Kidney epithelial cell (primary cell): ENCODE measurements at places on chromosomes 5 and 9.

DNA sequence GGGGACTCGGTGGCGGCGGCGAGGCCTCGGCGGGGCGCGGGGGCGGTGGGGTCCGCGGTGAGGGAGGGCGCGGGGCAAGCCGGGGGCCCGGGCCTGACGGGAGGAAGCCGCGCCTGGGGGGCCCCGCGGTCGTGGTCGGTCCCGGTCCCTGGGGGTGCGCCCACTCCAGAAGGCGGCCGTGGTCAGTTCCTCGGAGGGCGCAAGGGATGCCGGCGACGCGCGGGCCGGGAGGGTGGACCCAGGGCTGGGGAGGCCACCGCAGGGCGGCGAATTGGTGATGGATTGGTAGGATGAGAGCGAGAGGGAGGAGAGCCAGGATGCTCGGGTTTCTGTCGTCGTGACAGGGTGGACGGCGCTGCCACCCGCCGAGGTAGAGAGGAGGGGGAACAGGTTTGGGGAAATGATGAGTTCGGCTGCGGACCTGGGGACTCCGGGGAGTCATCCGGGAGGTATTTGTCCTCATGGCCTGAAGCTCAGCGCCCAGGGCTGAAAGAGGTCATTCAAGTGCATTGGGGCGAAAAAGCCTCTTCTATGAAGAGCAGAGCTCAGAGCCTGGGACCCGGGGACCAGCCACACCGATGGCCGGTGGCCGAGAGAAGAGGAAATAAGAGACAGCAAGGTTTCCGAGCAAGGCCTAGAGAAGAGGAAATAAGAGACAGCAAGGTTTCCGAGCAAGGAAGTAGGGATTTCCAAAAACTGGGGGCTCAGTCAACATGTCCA is 557 bp downstream of the GNG10 start:
- no peak for DNase-seq

- DNase-seq: no peak
These were observed 38.2 kb upstream of the TEX48 start for GRCh38 chr9:114720086-114720676.

DNA sequence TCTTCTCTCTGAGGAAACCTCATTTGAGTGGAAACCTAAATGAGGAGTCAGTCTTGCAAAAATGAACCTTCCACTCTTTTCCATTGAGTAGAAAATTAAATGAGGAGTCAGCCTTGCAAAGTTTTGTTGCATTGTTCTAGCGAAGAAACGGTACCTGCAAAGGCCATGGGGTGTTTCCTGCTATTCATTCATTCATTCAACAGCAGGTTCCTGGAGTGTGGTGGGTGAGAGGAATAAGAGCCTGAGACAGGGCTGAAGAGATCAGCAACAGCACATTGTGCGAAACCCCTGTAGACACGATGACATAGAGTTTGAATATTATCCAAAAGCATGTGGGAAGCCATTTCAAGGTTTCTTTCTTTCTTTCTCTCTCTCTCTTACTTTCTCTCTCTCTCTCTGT is 14.6 kb upstream of the SETX start:
- no peak for DNase-seq

DNA sequence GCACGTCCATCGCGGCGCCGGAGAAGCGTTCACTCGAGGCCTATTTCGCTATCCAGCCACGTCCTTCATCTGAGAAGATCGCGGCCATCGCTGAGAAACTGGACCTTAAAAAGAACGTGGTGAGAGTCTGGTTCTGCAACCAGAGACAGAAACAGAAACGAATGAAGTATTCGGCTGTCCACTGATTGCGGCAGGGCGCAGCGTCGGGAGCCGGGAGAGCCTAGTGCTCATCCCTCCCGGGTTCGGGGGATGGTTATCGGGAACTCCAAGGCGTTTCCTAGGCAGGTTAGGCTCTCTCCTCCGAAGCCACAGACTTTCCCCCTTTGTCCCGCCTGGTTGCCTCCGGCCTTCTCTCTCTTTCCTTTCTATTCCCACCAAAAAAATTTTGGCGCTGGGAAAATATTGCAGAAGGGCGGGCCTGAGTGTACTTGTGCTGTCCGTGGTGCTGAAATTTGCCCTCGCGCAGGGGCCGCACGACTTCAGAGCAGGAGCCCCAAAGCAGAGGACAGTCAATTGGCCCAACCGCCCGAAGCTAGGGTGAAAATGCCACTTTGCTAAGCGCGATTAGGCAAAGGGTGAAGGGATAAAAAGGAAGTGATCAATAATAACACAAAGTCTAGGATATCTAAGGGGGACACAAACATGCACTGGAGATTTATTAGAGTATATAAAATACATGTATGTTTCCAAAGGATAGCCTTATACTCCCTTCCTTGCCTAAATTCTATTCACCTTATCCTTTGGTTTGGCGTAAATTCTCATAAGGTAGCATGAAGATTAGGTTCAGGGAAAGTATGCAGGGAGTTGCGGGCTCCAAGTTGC is 1.8 kb downstream of the POU4F3 start:
- peak; percentile 9 for DNase-seq

- no peak for DNase-seq
These were observed 442.2 kb upstream of the CLINT1 start for GRCh38 chr5:158301186-158301585.

DNA sequence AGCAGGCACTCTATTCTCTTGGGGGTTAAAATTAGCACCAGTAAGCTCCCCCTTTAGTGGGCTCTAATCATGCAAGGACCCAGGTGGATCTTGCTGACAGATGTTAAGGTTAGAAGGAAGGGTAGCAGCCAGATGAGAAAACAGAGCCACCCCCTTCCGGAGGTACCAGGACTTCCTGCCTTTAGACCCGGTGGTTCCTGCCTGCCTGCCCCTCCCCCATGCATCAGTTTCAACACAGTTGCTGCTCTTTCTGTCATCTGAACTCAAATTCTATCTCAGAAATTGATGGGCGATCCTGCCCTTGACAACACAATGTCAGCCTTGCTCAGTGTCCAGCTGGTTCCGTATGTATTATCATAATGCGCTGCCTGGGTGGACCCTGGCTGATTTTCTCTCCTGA is 287.3 kb downstream of the EBF1 start:
- no peak for DNase-seq

DNA sequence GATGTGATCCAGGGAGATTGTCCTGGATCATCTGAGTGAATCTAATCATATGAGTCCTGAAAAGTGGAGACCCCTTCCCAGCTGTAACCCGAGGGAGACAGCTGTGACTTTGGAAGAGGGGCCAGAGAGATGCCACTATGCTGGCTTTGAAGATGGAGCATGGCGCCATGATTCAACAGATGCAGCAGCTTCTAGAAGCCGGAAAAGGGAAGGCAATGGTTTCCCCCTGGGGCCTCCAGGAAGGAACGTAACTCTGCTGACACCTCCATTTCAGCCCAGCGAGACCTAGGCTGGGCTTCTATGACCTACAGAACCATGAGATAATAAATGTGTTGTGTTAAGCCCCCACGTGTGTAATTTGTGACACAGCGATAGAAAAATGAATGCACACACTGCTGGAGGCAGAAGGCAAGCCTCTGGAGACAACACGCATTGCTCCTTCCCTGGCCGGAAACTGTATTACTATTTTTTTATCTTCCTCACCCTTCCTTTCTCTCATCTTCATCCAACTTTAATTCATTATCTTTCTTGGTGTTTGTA is 16.6 kb upstream of the SARDH start:
- DNase-seq: no peak

GRCh38 chr9:116479056-116479544 is 208.0 kb upstream of the TRIM32 start:
- DNase-seq: no peak

DNA sequence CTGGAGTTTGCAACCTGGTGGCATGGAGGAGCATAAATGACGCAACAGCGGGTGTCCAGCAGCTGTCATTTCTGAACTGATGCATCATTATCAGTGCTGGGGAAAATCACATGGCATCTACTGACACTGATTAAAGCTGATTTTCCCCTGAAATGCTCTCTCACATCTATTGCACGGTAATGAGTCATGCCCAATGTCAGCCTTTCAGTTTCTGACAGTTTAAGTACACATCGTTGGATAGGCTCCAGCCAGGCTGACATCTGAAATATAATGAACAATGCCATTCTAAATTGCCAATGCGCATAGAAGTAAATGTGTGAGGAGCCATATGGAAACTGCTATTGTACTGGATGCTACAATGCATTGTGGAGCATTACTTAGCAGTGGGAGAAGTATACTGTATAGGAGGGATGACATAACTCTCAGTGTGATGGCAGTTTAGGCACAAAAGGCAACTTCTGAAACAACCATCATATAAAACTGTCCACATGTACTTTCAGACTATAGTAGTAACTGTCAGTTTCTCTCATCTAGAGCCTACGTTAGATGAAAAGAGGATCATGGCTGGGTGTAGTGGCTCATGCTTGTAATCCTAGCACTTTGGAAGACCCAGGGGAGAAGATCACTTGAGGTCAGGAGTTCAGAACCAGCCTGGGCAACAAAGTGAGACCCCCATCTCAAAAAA is 389.3 kb upstream of the DMAC1 start:
- no peak for DNase-seq

GRCh38 chr9:125906144-125906543 is 159.0 kb downstream of the PBX3 start:
- no peak for DNase-seq

GRCh38 chr9:16992138-16992537 is 121.7 kb upstream of the BNC2 start:
- no peak for DNase-seq

GRCh38 chr5:154967421-154968024 is 26.6 kb downstream of the MRPL22 start:
- no peak for DNase-seq

- no peak for DNase-seq
These were observed 727.8 kb upstream of the FAM174A start for GRCh38 chr5:99807346-99807745.

- no peak for DNase-seq
These were observed 10.7 kb downstream of the NANS start for GRCh38 chr9:98067184-98067583.

DNA sequence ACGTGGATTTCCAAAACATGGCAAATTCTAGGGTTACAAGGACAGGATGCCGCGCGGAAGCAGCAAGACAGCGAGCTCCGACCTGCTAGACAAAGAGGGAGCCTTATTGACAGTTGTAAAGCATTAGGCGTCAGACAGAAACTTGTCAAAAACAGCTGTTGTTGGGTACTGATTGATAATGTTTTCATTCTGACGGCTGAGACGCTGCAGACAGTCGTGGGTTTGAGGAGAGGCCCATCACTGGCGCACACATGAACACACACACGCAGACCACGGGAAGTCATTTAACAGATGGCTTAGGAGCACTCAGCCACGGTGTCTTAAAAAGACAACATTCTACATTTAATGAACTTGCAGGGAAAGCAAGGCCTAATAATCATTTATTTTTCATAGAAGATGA is 324.0 kb downstream of the NDUFS4 start:
- no peak for DNase-seq
